ENCODE measurements at places on chromosomes 1 and 21. TPM values are rescaled to one million over a fixed set of nuclear protein-coding genes. Genes with fewer than 3 reads are reported as not detected.
A peak's percentile ranks its signal among the peaks of the same experiment; 100 is the strongest.

The OR10Z1 gene
- total RNA-seq: not detected

The TMEM125 gene
- not detected for total RNA-seq

The SPRR3 gene
- total RNA-seq: 0.53 TPM

The NBPF11 gene
- 13.8 TPM for total RNA-seq

The CELA2A gene
- not detected for total RNA-seq

The CFAP57 gene
- total RNA-seq: not detected

The GNPAT gene
- 34.8 TPM for total RNA-seq

The GPR153 gene
- total RNA-seq: 24.3 TPM

The RPTN gene
- total RNA-seq: not detected

GRCh38 chr1:68116643-68117235 lies 66.3 kb upstream of the DIRAS3 start:
- H3K4me1 ChIP-seq: no peaks in the 10 kb centered on the region
- no peaks in the 10 kb centered on the region for H3K36me3 ChIP-seq
- DNase-seq: peak; percentile 71
- no peak overlapping the region for H3K27ac ChIP-seq
- no peaks in the 10 kb centered on the region for H3K27me3 ChIP-seq

DNA sequence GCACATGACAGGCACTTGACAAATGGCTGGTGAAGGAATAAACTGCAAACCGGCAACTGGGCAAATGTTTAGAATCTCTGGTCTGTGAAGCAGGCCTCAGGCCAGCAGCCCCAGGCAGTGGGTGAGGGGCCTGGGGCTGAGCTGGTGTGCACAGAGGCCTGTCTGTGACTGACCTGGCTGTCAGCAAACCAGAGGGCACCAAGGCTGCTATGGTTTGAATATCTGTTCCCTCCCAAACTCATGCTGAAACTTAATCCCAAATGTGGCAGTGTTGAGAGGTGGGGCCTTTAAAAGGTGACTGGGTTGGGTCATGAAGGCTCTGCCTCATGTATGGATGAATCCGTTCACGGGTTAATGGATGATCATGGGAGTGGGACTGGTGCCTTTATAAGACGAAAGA lies 139.8 kb downstream of the DMRTB1 start:
- no peaks in the 10 kb centered on the region for H3K27me3 ChIP-seq
- DNase-seq: no peak
- no peaks in the 10 kb centered on the region for H3K4me1 ChIP-seq
- H3K27ac ChIP-seq: no peak overlapping the region
- no peak overlapping the region for H3K4me3 ChIP-seq
- H3K36me3 ChIP-seq: no peaks in the 10 kb centered on the region

DNA sequence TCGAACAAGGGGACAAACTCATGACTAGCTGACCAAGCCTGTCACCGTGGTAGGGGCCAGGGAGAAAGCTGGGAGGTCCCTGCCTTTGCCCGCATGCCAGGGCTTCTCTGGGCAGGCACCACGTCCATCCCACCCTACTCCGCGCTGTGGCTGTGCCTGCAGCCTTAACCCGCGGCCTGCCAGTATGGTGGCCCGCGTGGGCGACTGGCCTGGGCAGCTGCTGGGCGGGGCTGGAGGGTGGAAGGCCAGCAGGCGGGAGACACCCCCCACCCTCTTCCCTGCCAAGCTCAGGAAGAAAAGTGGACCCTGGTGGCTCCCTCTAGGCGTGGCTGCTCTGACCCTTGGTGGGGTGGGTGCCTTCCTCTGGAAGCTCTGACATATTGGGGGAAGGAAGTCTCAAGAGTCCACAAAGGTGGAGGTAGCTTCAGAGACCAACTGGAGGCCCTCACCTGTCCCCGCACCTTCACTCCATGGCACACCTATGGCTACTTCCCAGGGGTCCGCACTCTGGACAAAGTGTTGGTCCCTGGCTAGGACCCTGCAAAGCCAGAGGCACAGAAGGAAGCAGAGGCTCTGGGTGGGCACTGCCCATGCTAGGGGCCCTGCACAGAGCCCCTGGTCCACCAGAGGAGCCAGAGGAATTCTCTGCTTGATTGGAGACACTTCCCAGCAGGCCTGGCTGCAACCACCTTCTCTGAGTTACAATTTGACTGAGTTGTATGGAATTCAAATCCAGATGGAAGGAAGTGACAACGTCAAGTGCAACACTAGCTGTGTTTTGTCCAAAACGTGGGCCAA lies 3.3 kb upstream of the SKI start:
- no peaks in the 10 kb centered on the region for H3K36me3 ChIP-seq
- peaks cover 6% of the 10 kb centered on the region for H3K4me1 ChIP-seq
- no peaks in the 10 kb centered on the region for H3K27me3 ChIP-seq

GRCh38 chr1:178011465-178011828 lies 41.6 kb upstream of the SEC16B start:
- H3K27me3 ChIP-seq: no peaks in the 10 kb centered on the region
- no peaks in the 10 kb centered on the region for H3K4me1 ChIP-seq
- no peak for DNase-seq
- H3K27ac ChIP-seq: no peak overlapping the region
- H3K36me3 ChIP-seq: no peaks in the 10 kb centered on the region

DNA sequence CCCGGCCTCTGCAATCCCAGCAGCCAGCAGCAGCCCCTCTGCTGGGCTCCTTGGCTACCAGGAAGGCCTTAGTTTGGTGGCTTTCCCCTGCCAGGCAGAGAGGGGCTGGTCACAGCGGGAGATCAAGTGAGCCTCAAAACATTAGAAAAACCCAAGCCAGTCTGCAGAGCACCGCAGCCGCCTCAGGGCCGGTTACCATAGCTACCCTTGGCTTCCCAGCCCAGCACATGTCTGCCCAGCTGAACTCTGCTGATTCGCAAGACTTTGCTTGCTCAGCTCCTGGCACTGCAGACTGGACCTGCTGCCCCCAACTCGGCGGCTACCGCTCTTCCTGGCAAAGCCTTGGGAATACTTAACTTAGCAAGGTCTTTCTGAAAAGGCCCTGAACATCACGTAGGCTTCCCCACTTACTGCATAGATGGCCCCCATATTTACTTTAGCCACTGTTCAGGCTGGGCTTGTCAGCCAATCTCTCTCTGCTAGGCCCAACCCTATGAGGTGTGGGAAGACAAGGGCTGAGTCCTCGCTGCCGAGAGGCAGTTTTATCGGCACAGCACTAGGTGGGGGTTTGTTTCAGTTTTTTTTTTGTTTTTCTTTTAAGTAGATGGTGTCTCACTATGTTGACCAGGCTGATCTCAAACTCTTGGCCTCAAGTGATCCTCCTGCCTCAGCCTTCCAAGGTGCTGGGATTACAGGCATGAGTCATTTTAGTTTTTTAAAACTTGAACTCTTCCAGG lies 28.6 kb upstream of the PLEKHG5 start:
- peaks cover 10% of the 10 kb centered on the region for H3K4me1 ChIP-seq
- no peak overlapping the region for H3K4me3 ChIP-seq
- no peak for DNase-seq

DNA sequence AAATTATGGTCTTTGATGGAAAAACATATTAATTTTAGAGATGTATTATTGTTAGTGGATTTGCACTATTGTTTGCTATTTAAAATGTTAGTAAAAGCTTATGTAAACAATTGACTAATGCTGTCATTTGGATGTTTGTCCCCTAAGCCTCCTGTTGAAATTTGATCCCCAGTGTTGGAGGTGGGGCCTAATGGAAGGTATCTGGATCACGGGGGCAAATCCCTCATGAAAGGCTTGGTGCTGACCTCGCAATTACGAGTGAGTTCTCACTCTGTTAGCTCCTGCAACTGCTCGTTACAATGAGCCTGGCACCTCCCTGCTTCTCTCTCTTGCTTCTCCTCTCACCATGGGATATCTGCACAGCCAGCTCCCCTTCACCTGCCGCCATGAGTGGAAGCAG lies 14.3 kb downstream of the TMEM35B start:
- H3K27ac ChIP-seq: no peak overlapping the region
- H3K36me3 ChIP-seq: no peaks in the 10 kb centered on the region
- no peak for DNase-seq
- H3K4me3 ChIP-seq: no peak overlapping the region
- no peaks in the 10 kb centered on the region for H3K27me3 ChIP-seq
- H3K4me1 ChIP-seq: no peaks in the 10 kb centered on the region

GRCh38 chr1:113576271-113576670 lies 183.0 kb downstream of the PHTF1 start:
- no peaks in the 10 kb centered on the region for H3K36me3 ChIP-seq
- H3K4me1 ChIP-seq: no peaks in the 10 kb centered on the region
- H3K4me3 ChIP-seq: no peak overlapping the region
- no peak overlapping the region for H3K27ac ChIP-seq

DNA sequence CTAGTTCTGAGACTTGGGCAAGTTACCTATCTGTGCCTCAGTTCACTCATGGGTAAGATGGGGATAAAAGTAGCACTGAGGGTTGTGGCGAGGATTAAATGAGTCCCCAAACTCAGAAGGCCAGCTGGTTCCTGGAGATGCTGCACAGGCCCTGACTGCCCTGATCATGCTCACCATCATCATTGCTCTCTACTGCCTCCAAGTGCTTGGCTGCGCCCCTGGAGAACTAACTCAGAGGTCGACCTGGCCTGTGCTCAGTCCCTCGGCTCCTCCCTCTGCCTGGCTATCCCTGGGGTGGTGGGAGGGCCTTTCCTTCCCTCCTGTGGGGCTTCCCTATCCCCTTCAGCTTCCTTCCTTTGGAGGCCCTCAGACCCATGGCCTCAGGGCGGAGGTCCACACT lies 5.6 kb downstream of the SLC5A9 start:
- no peaks in the 10 kb centered on the region for H3K4me1 ChIP-seq
- no peaks in the 10 kb centered on the region for H3K36me3 ChIP-seq
- H3K27ac ChIP-seq: no peak overlapping the region

- H3K4me3 ChIP-seq: no peak overlapping the region
- H3K27me3 ChIP-seq: no peaks in the 10 kb centered on the region
- DNase-seq: no peak
- no peak overlapping the region for H3K27ac ChIP-seq
Observed at GRCh38 chr1:186513526-186513925, 52.6 kb upstream of the PDC start.

GRCh38 chr21:42652527-42653230 lies 742 bp upstream of the PDE9A start:
- peak; percentile 77 for DNase-seq
- H3K27me3 ChIP-seq: no peaks in the 10 kb centered on the region
- H3K4me1 ChIP-seq: peaks cover 9% of the 10 kb centered on the region

DNA sequence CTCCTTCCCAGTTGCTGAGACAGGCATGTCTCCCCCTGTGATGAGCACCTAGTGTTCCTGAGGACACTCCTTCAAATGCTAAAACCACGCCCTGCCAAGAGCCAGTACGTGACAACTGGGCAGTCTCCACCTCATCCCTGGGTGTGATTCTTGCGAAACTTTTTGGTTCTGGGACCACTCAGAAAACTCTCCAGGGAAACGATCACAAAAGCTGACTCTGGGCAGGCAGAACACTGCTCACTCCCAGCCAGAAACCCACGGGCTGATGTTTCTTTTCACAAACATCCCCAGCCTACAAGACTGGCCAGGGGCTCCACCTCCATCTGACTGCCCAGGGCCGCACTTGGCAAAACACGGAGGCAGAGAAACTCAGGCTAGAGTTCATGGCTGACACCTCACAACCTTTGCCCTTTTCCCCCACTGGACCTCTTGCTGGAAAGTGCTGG lies 24.4 kb downstream of the DHRS3 start:
- H3K4me1 ChIP-seq: peaks cover 37% of the 10 kb centered on the region
- H3K27ac ChIP-seq: peak overlapping the region; percentile 96
- peaks cover 2% of the 10 kb centered on the region for H3K36me3 ChIP-seq
- no peaks in the 10 kb centered on the region for H3K27me3 ChIP-seq
- H3K4me3 ChIP-seq: no peak overlapping the region
- peak; percentile 26 for DNase-seq

Measured in ascending aorta (tissue), 2 donors.